ENCODE measurements at places on chromosomes 2 and 18.

DNA sequence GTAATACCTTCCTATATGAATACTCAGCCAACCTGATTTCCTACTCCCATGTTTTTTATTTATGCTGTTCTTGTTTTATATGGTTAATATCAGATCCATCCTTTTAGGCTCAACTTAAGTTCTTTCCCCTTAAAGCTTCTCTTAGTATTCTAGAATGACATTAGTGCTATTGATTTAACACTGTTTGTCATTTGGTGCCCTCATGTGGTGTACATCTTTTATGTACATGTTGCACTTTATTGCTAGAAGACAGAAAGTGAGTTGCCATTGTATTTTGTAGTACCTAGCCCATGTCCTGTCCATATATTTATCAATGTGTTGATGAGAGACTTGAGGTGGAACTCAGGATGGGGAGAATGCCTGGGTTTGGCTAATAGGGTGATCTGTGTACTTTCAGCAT is 2.5 kb downstream of the HTRA2 start:
- DNase-seq = no peak

GRCh38 chr2:25251422-25252273 is 83.3 kb upstream of the POMC start:
- DNase-seq = no peak

DNA sequence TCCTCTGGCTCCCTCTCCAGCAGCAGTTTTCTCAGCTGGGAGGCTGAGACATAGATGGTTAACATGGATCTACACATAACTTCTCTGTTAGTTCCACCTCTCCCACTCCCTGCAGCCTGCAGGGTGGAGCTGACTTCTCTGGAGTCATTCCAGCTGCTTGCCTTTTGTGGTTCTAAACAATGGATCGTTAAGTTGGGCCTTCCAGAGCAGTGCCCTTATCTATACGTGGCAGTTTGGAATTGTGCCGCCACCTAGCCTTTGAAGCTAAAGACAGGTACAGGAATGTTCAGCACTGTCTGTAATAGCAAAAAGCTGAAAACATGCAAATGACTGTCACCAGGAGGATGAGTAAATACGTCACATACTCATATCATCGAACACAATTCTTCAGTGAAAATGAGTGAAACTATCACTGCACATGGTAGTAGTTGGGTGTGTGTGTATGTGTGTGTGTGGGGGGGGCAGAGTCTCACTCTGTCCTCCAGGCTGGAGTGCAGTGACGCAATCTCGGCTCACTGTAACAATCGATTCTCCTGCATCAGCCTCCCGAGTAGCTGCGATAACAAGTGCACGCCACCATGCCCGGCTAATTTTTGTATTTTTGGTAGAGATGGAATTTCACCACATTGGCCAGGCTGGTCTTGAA is 50.3 kb downstream of the SH2D6 start:
- no peak for DNase-seq

DNA sequence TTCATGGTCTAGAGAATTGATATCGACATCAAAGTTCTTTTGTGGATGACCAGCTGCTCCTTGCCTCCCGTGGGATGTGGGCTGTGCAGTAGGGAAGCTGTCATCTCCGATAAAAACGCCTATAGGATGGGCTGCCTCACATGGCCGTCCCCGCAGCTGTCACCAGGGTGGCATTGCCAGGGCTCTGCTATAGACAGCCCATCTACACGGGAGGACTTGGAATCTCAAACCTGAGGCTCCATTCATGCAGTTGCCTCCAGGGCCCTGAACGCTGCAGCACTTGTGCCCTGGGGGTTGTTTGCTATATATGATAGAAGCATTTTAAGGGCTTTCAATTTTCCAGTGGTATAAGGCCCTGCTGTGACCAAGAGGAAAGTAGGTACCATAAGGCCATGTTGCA is 183.1 kb downstream of the MYCN start:
- DNase-seq = no peak

DNA sequence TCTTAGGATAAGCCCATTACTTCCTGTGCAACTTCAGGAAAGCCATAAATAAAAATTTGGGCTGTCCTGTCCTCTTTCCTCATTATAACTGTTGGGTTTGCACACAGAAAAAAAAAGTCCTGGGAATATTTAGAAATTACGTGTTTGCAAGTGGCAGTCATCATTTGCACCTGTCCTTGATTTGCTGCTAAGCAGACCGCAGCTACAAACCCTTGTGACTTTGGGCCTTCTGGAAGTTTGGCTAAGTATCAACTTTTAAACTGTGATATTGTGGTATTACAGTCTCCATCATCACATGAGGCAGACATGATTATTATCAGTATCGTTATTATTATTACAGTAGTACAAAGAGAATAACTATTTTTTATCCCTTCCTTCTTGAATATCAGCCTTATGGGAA is 260.7 kb upstream of the SESTD1 start:
- DNase-seq = no peak

GRCh38 chr2:183014005-183014404 is 24.3 kb downstream of the NCKAP1 start:
- no peak for DNase-seq

DNA sequence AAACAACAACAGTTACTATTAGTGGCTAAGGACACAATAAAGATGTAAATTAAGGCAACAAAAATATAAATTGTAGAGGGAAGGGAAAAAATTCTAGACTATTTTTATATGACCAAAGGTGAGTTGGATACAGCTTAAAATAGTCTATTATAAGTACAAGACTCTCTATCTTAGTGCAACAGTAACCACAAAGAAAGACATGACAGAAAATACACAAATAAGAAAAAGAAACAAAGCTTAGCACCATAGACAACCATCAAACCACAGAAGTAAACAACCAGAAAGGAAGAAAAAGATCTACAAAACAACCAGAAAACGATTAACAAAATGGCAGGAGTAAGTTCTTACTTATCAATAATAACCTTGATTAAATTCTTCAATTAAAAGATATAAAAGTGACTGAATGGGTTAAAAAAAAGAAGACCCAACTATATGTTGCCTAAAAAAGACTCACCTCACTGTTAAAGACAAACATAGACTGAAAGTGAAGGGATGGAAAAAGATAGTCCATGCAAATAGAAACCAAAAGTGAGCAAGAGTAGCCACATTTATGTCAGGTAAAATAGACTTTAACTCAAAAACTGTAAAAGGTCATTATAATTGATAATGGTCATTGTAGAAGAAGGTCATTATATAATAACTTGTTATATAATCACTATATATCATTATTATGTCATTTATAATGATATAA is 62.5 kb downstream of the USP40 start:
- DNase-seq = no peak

DNA sequence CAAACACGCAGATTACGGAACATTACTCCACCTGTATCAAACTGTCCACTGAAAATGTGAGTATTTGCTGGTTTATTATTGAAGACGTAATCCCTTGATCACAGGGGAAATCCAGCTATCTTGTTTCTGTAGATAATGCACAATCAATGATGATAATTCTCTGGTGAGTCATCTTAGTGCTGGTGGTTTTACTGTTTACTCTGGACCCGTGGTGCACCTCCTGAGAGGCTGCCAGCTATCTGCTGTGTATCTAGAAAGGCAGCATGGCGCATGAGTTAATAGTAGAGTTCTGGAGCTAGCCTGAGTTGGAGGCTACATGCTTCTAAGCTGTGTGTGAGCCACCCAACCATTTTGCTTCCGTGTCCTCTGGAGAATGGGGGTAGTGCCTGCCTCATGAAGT is 6.5 kb downstream of the NCAPH start:
- no peak for DNase-seq

DNA sequence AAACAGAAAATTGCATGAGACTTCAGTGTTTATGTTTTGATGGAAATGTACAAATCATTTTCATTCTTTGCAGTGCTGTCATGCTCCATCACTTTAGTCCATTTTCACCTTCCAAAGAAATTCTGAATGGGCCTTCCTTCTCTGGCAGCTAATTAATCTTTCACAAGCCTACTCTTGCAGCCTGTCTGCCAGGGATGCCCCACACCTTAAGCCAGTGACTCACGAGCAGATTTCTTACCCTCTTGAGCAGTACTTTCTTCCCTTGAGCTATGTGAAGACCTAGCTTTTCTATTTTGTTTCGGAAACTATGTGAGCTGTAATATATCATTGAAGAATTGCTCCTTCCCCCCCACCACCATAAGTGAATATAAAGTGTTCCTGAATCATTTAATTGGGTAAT is 404.3 kb upstream of the VWC2L start:
- no peak for DNase-seq

- peak; percentile 9 for DNase-seq
Measured at GRCh38 chr2:203782262-203782976, 76.0 kb downstream of the CD28 start.

GRCh38 chr2:197137826-197138477 is 172.6 kb downstream of the ANKRD44 start:
- DNase-seq = no peak

GRCh38 chr2:68436270-68436669 is 30.8 kb downstream of the FBXO48 start:
- DNase-seq = no peak

GRCh38 chr2:48753228-48753627 is 2.3 kb downstream of the LHCGR start:
- DNase-seq = no peak

- no peak for DNase-seq
Measured at GRCh38 chr18:29892960-29893558, 1149.5 kb downstream of the DSC3 start.

DNA sequence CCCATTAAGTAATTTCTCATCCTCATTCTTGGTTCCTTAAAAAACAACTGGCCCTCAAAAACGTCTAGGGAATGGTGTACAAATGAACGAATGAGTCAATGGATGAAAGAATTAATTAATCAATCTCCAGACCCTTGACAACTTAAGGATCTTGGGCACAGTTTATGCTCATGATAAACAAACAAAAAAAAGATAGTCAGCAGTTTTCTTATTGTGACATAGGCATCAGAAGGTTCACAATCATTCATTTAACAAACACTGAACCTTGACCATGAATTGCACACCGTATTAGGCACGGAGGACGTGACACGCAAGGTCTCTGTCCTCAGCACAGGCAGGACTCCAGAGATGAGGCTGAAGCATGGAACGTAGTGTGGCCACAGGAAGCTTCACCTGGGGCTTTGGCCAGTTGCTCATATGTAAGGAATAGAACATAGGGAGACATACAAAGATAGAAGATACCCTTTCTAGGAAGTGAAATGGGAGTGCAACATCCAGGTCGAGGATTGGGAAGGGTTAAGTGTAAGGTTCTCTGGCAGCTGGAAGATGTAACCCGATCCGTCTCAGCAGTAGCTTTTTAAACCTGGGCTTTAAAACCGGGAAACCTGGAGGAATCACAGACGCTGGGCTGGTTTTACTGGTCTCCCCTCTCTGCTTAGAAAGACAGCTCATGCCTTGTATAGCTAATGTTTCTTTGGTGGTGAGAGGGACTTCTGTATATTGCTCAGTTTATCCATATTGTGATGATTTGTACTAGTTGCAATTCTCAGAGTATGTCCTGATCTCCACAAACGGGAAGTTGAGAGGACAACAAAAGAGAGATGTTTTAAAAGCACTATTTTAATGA is 8.9 kb upstream of the LTBP1 start:
- no peak for DNase-seq

GRCh38 chr2:186533717-186534116 is 47.7 kb downstream of the ZC3H15 start:
- DNase-seq = no peak

DNA sequence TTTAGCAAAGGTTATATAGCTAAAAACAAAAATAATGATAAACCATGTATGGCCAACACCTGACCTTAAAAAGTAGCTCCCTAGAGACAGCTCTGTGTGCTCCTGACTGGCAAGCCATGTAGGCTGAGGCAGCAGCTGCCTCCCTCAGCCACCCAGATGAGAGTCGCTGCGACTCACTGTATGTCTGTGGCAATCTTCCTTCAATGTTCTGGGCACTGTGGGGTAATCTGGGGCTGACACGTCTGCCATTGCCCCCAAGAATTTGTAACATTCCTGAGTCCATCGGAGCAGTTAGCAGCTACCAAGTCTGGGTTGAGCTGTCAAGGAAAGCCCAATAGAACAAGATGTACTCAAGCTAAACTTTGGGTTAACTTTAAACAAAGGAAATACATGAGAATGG is 106.4 kb upstream of the DAPL1 start:
- no peak for DNase-seq

GRCh38 chr2:241216211-241216761 is 27.8 kb downstream of the ANO7 start:
- DNase-seq = no peak

GRCh38 chr2:38739524-38739923 is 11.6 kb downstream of the SRSF7 start:
- DNase-seq = no peak

- no peak for DNase-seq
Measured at GRCh38 chr2:127646487-127647241, 711 bp downstream of the GPR17 start.

DNA sequence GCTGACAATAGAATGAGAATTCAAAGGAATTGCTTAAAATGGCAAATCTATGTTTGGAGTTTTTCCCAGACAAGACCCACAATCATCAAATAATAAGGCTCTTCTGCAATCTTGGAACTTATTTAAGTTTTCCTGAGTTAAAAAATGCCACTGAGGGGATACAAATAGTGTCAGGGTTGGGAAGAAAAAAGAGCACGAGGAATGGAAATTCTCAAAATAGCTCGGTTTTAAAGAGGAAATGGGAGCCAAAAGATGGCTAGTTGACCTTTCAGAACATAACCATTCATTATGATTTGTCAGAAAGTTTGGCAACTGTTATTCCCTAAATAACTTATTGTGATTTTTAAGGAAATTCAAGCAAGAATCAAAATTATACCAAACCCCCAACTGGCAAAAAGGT is 127.7 kb downstream of the RAPGEF4 start:
- DNase-seq = no peak

GRCh38 chr2:65129286-65129825 is 550 bp downstream of the RAB1A start:
- DNase-seq = no peak

DNA sequence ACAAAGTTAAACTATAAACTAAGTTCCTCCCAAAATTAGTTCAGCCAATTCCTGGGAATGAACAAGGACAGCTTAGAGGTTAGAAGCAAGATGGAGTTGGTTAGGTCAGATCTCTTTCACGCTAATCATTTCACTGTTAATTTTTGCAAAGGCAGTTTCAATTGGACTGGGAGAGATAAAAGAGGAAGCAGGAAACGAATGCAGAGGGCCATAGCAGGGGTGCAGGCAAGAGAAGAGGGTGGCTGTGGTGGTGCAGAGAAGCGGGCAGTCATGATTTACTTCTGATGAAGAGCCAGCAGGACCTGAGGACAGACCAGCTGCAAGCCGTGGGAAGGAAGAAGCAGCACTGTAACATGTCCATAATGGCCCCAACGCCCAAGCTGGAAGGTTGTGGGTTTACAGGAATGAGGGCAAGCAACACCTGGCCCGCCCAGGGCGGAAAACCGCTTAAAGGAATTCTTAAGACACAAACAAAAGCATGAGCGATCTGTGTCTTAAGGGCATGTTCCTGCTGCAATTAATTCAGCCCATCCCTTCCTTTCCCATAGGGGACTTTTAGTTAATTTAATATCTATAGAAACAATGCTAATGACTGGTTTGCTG is 4.1 kb upstream of the RMP24 start:
- DNase-seq = no peak

- DNase-seq = no peak
Measured at GRCh38 chr2:240598311-240598911, 11.9 kb downstream of the CAPN10 start.

- DNase-seq = no peak
Measured at GRCh38 chr2:181106789-181107627, 126.6 kb downstream of the UBE2E3 start.
